Renal cortex interstitium (tissue), 15 donors: ENCODE measurements at places on chromosomes 6 and 20. TPM values are rescaled to one million over a fixed set of nuclear protein-coding genes. Genes with fewer than 3 reads are reported as not detected.

Gene MOXD1
- polyA plus RNA-seq: 205 TPM

Gene ARMH2
- not detected for polyA plus RNA-seq

Gene ZBTB46
- 15.5 TPM for polyA plus RNA-seq

Gene SCRT2
- 0.05 TPM for polyA plus RNA-seq

DNA sequence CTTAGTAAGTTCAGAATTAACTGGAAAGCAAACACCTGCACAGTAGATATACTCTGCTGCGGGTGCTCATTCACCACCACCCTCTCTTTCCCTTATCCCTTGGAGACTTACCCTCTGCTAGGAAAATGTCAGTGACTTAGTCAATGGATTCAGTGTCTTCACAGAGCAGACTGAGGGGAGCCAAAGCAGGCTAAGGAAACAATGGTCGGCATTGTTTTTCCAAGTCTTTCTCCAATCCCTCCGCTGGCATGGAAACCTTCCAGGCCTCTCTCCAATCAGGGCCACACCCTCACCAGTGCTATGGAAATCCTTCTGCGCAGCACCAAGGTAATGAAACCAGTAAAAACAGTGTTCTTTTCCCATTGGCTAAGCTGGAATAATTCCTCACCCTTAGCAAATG lies 531.2 kb downstream of the TFAP2B start:
- DNase-seq: no peak

DNA sequence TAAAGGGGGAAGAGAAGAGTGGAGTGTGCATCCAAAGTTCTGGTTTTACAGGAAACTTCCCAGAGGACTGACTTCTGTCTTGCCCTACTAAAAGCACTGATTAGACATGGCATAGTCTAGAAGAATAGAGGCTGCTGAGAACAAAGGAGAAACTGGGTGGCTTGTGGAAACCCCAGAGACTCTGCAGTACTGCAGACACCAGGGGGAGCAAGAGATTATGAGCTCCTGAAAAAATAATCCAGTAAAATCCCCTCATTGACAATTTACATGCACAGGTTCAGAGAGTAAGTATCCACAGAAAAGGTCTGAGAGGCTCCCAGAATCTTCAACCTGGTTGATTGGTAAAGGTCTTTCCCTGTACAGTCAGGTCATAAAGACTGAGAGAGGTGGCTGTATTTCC lies 48.7 kb upstream of the CLVS2 start:
- DNase-seq: no peak

GRCh38 chr6:99619409-99619762 lies 12.8 kb downstream of the PRDM13 start:
- DNase-seq: no peak
